ENCODE measurements at places on chromosomes 5 and 9. TPM values are rescaled to one million over a fixed set of nuclear protein-coding genes. Genes with fewer than 3 reads are reported as not detected.

The MAMDC2 gene
- total RNA-seq = 0.34 TPM

The MYO10 gene
- 48.0 TPM for total RNA-seq

The PCDHB11 gene
- total RNA-seq = not detected

The IL4 gene
- total RNA-seq = not detected

The GPR21 gene
- total RNA-seq = not detected

The FOXD4L4 gene
- total RNA-seq = 0.04 TPM

The KCNMB1 gene
- total RNA-seq = not detected

The FAM174A gene
- total RNA-seq = 12.4 TPM

All from A549 treated with dexamethasone at 1 μM for 4 hours (cell line).